ENCODE measurements at places on chromosomes 3 and 15.
A peak's percentile ranks its signal among the peaks of the same experiment; 100 is the strongest.

GRCh38 chr3:186097317-186097662 lies 11.6 kb downstream of the ETV5 start:
- DNase-seq, result no peak

- no peak for DNase-seq
Observed at GRCh38 chr3:53005854-53006513, 39.9 kb downstream of the SFMBT1 start.

- DNase-seq, result no peak
Observed at GRCh38 chr3:49352281-49352680, 5.9 kb downstream of the GPX1 start.

GRCh38 chr15:56215769-56216168 lies 27.9 kb downstream of the RFX7 start:
- DNase-seq, result no peak

DNA sequence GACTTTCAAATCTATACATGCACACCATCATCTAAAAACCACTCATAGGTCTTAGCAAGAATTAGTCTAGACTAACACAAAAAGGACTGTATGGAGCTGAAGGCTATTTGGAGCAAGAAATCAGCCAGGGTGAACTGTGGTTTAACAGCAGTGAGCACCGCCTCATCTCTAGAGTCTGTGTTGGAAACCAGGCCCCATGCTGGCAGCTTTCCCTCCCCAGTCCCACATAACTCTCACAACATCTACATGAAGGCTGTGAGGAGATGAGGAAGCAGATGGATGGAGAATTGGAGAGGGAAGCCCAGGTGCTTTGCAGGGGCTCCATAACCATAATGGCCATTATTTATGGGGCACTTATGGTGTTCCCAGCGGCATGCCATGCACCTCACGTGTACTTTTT lies 133.2 kb upstream of the TOPAZ1 start:
- no peak for DNase-seq

GRCh38 chr3:39388741-39389248 lies 5.6 kb downstream of the SLC25A38 start:
- DNase-seq, result no peak

DNA sequence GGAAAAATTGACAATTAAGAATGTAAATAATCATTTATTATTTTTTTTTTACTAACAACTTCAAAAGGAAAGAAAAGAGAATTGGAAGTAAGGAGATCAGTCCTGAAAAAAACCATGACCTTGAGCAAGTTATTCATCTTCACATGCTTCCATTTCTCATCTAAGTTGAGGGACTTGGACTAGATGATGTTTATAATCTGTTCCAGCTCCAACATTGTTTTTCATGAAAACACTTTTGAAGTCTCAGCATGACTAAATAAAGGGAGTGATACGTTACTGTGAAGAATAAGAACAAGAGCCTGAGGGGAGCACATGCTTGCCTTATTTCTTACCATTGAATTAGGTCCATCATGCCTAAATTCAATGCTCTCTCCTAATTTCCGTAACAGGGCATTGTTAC lies 95.7 kb downstream of the STRIT1 start:
- no peak for DNase-seq

- no peak for DNase-seq
Observed at GRCh38 chr3:54841471-54841870, 86.4 kb downstream of the LRTM1 start.

DNA sequence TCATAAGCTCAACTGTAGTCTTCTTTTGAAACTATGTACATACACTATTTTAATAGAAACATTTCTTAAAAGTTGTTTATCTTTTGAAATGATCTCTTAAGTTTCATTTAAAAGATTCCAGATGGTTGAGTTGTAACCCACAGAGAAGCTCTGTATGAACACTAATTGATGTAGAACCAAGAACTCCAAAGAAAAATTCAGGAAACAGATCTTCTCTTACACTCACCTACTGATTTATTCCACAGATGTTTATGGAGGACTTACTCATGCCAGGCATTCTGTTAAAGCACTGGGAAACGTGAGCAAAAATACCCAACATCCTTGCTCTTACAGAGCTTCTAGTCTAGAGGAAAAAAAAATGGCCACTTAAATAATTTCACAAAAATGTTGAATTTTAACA lies 551.1 kb downstream of the NAALADL2 start:
- peak; percentile 54 for DNase-seq

DNA sequence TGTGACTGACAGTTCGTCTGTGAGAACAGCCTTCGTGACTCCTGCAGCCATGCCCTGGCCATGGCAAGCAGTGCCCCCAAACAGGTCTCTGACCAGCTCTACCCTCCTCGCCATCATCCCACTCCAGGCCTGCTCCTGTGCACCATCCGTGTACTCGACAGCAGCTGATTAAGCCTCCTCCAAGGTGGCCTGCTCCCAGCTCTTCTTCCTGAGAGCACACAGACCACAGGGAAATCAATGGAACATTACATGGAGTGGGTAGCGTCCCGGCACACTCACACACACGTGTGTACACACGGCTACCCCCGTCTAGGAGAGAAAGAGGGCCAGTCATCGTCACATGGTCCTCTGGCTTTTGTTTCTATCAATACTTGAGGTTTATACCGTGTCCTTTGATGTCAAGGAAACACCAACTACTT lies 21.1 kb downstream of the ANXA2 start:
- no peak for DNase-seq

- DNase-seq, result no peak
Observed at GRCh38 chr3:197468866-197469382, 86.8 kb downstream of the BDH1 start.
